ENCODE measurements at places on chromosomes 1 and 21.

DNA sequence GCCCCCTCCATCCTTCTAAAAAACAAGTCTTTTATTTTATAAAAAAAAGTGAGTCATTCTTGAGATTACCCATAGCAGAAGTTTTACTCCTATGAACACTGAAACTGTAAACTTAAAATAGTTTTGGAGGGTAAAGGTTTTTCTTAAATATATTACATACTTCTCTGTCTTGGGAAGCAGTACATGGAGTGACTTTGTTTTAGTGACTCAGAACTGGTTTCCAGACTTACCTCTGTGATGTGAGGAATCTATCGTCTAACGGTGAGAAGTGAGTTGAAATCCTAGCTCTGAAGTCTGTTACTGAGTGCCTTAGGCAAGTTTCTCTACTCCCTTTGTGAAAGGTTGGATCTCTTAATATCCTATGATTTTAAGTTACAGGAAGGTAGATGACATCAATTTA lies 176.3 kb upstream of the POU3F1 start:
- DNase-seq, result no peak

DNA sequence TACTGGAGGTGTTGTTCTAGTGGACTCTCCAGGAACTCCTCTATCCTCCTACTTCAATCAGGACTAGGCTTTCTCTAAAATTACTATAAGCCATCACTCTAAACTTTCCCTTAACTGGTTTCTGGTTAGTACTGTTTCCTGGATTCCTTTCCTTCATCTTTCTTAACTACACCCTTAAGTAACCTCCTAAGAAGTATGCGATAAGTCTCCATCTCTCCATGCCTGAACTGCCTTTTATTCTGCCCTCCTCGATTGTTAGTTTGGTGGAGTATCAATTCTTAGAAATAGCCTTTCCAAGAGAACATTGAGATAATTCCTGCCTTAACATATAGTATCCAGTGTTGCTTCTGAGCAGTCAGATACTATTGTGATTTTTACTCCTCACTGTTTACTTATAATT lies 162.9 kb upstream of the PDE4B start:
- no peak for DNase-seq

DNA sequence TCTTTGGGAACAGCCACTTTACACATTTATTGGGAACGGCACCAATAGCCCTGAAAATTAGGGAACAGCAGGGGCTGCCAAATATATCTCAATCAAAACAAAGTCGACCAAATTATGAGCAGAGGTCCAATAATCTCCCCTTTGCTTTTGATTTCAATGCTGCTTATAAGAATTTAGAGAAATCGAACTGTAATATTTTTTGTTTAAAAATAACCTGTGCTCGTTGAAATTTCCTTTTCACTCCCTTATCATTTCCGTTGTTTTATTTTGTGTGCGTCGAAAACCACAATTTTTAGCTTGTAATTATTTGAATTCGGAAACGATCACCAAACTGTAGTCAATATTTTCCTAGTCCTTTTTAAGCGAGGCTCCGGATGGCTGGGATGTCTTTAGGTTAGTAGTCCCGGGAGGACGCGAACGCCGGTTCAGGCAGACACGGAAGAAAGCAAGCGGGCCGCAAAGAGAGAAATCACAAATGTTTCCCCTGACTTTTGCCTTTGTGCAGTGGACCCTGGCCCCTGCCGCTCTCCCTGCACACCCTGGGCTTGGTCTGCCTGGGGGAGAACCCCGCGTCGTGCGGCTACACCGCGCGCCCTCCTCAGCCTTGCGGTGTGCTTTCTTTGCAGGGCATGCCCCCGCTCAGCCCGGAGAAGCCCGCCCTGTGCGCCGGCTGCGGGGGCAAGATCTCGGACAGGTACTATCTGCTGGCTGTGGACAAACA lies 2.3 kb downstream of the LHX9 start:
- no peak for DNase-seq

GRCh38 chr1:110728388-110729001 lies 53.8 kb upstream of the KCNA3 start:
- DNase-seq, result no peak

- DNase-seq, result no peak
These were observed 69.2 kb downstream of the PAPPA2 start for GRCh38 chr1:176531921-176532897.

GRCh38 chr1:2403273-2403672 lies 9.1 kb downstream of the PEX10 start:
- DNase-seq, result no peak

- DNase-seq, result no peak
These were observed 60.6 kb downstream of the WNT9A start for GRCh38 chr1:227886993-227887696.

GRCh38 chr1:151891512-151891911 lies 17.8 kb downstream of the THEM4 start:
- no peak for DNase-seq

- DNase-seq, result no peak
These were observed 20.0 kb downstream of the H3-3A start for GRCh38 chr1:226082587-226082917.

DNA sequence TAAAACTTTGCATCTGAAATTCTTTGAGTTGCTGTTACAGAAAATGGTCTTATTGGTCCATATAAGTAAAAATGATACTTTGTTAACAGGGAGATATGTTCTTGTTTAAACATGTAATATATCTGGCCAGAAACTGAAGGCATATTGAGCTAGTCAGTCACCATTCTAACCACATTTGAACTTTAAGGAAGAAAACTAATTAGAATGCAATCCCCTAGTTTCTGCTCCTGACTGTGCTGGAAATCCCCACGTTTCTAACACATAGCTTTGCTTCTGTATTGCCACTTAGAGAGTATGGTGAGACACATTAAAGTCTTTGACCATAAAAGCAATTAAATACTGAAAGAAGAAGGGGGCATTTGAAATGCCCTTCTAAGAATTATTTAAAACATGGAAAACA lies 32.1 kb upstream of the HIVEP3 start:
- DNase-seq, result no peak

GRCh38 chr1:21346365-21347071 lies 56.3 kb upstream of the ECE1 start:
- DNase-seq, result no peak

DNA sequence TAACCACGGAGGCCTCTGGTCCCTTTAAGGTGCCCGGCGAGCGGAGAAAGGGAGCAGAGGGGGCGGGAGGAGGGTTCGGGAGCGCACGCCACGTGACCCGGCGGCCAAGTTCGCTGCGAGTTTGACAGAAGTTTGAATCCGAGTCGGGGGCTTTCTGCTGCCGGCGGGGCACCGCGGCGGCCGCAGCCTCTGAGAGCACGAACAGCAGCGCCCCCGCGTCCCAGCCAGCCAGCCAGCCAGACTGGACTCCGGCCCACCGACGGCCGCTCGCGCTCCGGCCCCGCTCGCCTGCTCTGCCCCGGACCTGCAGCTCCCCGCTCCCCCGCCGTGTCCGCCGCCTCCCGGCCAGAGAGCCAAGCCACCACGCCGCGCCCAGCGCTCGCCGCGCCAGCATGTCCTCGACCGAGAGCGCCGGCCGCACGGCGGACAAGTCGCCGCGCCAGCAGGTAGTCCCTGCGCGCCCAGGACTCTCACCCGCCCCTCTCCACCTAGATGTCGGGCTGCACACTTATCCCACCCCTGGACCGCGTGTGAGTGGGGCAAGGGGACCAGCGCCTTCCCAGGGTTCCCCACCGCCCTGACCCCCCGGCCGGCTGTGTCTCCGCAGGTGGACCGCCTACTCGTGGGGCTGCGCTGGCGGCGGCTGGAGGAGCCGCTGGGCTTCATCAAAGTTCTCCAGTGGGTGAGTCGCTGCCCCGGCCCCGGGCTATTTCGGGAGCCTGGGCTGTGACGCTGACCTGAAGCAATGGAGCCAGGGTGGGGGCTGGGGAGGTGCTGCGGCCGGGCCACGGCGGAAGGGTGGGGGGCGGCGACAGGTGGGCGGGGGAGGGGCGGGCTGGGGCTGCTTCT lies at the start of gene SYPL2:
Gene SYPL2 (plus strand): TSS at position 95 of the 849 bp plus-strand sequence. CDS start 298 bp downstream, at position 393.
- no peak for DNase-seq

- no peak for DNase-seq
These were observed 64.1 kb downstream of the ATP2B4 start for GRCh38 chr1:203690730-203691129.

DNA sequence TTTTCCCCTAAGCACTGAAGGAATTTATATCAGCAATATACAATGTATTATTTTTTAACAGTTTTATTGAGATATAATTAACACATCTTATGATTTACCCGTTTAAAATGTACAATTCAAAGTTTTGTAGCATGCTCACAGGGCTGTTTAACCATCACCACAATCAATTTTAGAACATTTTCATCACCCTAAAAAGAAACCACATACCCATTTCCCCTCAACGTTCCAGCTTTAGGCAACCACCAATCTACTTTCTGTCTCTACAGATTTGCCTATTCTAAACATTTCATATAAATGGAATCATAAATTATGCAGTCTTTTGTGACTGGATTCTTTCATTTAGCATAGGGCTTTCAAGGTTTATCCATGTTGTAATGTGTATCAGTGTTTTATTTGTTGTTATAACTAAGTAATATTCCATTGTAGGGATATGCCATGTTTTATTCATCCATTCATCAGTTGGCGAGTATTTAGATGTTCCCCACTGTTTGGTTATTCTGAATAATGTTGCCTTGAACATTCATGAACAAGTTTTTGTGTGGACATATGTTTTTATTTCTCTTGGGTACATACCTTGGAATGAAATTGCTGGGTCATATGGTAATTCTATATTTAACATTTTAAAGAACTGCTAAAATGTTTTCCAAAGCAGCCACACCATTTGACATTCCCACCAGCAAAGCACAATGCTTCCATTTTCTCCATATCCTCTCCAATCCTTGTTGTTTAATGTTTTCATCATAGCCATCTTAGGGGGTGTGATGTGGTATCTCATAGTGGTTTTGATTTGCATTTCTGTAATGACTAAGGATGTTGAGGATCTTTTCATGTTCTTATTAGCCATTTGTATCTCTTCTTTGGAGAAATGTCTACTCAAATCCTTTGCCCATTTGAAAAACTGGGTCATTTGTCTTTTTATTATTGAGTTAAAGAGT lies 188.5 kb downstream of the TM2D1 start:
- no peak for DNase-seq

DNA sequence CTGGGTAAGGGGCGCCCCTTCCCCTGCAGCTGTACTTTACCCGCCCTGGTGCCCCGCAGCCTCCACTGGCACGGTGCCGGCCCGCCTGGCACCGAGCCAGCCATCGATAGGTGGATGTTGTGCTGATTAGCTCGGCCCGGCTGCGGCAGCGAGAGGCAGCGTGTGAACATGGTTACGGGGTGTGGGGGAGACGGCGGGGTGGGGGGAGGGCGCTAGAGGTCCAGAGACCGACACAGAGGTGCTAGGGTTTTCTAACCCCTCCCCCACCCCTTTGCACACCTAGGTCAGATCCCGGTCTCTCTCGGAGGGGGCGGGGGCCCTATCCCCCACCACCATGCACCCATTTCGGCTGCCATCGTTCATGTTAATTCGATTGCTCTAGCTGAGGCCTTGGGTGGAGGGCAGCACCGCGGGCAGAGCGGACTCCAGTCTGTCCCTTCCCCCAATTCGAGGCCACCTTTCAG lies 6.7 kb downstream of the EFNA4 start:
- no peak for DNase-seq

DNA sequence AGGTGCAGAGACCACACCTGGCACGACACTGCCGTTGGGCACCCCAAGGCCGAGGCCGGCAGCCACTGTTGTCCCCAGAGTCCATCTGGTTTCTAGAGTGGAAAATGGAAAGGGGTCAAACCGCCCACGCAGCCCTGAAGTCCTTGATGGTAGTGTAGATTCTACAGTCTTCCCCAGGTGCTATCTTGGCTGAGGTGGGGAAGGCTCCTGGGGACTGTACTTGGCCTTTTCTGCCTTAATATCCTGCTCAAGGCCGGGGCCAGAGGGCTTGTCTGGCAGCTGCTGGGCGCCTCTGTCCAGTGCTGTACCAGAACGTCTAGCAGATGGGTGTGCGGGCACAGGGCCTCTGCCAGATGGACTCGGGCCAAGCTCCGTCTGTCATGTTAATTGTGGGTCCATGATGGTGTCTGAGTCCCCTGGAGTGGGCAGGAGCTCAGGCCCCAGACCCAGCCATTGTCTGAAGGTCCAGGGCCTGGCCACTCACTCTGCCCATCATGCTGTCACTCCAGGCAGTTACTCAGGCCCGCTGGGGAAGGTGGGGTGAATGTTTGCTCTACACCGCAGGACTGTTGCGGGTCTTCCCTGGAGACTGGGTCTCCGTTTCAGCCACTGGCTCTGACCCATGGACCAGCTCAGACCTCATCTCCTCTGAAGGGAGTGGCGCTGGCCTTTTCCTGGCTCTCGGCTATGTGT lies 161.9 kb upstream of the COL6A1 start:
- DNase-seq, result no peak

GRCh38 chr1:231600458-231600976 lies 26.1 kb upstream of the DISC1 start:
- DNase-seq, result no peak

GRCh38 chr1:29783508-29784275 lies 547.4 kb downstream of the PTPRU start:
- no peak for DNase-seq

GRCh38 chr1:209831615-209832014 lies 3.8 kb downstream of the UTP25 start:
- DNase-seq, result no peak

GRCh38 chr1:225846331-225847310 lies 35.6 kb downstream of the TMEM63A start:
- DNase-seq, result no peak

DNA sequence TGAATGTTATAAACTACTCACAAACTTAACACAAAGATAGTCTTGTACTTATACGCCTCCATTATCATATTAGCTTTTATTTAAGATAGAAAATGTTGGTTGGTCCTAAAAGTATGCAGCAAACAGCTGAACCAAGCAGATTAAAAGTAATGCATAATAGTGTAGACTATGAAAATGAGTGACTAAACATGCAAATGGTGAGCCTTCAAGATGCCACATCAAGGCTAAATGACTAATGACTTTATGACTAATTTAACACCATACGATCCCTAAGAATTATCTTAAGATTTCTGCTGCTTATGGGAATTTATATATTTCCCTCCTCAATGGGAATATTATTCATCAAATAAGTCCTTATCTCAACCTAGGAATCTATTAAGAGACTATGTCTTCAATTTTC lies 4.6 kb downstream of the GPATCH2 start:
- DNase-seq, result no peak

GRCh38 chr1:203278082-203278884 lies 27.0 kb upstream of the BTG2 start:
- no peak for DNase-seq

DNA sequence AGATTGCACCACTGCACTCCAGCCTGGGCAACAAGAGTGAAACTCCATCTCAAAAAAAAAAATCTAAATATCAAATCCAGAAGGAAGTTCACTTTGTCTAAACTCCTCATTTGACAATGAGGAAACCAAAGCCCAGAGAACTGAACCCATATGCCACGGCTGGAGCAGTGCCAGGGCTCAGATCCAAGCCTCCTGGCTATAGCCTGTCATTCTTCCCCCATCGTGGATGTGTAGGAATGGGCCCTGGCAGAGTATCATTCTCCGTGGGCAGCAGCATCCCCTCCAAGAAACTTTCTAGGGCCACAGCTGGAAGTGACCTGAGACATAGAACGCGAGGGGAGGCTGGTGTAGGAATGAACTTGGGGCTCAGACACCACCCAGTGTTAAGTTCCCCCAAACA lies 47.2 kb downstream of the CAPN9 start:
- no peak for DNase-seq

Data from NCI-H2107 (cell line).